Type B pancreatic cell (in vitro differentiated cells): ENCODE measurements at places on chromosomes 6 and 20.

DNA sequence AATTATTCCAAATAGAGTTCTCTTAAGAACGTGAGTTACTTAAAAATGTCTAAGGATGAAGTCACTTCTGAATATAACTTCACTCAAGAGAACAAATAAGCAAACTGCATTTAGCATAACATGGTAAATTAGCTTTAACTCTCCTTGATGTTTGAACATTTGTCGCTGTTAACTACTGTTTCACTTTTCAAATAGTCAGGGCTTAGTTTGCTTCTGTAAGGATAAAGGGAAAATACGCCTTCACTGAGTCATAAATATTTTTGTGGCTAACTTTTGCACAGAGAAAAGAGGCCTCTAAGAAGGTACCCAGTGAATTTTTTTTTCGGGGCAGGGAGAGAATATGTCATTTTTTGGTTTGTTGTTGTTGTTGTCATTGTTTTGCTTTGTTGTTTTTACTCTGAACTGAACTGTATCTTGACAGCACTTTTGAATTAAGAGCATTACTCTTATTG, 8.1 kb downstream of the PTPN1 start:
- DNase-seq = no peak

DNA sequence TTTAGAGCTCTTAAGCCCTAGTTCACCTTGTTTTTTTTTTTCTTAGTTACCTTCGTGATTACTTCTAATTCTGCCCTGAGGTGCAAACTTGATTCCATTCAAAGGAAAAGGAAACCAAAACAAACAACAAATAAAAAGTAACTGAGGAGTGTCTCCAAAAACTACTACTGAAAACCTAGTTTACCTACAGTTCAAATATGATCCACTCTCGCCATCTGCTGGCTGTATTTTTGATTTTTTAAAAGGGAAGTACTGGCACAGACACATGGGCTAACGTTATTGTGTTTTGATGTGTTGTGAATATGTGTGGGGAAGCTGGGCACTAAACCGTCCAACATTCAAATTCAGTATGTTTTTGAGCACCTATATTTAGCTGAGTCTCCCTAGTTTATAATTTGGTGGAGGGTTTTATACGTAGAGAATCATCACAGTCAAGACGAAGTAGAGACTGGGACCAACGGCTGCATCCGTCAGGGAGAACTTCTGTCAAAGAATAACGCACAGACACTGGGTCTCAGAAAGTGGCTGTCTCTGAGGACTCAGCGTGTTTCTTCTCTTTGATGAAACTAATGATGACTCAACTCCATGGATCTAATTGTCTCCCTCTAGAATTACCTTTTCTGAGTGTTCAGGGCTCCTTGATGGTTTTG, 373.5 kb upstream of the BTBD3 start:
- DNase-seq = no peak

GRCh38 chr20:37163832-37164554, 15.1 kb upstream of the RPN2 start:
- DNase-seq = no peak

- no peak for DNase-seq
Observed at GRCh38 chr20:36098364-36098763, 56.2 kb upstream of the EPB41L1 start.
